ENCODE measurements at places on chromosomes 7 and 10.

GRCh38 chr7:18257711-18258110 lies 230.1 kb upstream of the PRPS1L1 start:
- DNase-seq: no peak

DNA sequence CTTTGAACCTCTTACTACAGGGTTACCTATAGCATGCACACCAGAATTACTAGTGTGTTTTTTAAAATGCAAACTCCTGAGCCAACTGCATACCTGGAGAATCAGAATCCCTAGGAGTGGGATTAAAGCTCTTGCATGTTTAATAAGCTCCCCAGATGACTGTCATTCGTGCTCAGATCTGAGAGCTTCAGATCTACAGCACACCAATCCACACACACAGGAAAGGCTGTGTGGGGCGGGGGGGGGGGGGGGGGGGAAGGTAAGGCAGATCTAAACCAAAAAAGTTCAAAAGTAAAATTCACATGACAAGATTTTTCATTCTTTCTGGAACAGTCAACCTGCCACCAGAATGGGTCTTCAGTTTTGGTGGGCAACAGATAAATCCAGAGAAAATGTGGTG lies 5.5 kb downstream of the FAM3C start:
- no peak for DNase-seq

DNA sequence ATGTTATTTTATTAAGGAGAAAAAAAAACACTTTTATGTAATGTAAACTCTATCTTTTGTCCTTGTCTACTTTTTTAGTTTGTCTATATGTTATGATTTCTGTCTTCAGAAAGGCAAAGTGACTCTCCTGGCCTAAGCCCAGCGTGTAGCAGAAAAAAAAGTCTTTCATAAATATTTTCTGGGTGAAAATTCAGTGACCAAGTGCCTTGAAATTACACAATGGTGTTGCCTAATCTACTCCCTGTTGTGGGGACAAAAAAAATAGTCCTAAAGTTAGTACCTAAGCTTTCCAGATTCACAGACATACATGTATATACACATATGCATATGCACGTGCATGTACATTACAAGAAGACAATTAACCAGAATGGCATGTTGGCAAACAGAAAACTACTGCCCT lies 1257.8 kb upstream of the SORCS1 start:
- DNase-seq: no peak

DNA sequence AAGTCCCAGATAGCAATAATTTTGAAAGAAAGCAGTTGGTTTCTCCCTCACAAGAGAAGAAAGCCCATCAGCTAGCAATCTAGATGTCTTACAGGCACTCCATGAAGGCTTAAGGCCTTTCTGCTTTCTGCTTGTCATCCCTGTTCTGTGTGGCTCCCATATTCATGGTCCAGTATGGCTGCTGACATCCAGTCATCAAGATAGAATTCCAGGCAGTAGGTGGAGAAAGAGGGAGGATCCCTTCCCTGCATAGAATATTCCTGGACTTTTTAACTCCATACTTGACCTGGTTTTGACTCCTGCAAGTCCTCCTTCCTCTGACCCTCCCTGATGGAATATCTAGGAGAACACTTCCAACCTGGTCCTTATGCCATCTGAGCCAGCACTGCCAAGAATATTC lies 389.9 kb upstream of the AKR1E2 start:
- no peak for DNase-seq

DNA sequence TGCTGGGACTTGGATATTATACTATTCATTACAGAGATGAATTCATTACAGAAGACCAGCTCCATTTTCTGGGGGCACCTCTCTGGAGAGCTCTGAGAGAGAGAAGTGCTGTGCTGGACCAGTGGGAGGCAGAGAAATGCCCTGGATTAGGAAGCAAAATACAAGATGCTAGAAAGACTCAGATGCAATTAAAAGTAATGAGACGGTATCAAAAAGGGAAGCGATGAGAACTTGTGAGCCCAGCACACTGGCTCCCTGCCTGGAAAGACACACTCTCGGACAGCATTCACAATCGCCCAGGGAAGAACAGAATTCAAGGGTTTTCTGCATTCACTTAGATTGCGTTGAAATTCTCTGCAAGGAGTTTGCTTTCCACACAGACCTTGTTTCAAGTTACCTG lies 3.5 kb upstream of the FRAT2 start:
- no peak for DNase-seq

DNA sequence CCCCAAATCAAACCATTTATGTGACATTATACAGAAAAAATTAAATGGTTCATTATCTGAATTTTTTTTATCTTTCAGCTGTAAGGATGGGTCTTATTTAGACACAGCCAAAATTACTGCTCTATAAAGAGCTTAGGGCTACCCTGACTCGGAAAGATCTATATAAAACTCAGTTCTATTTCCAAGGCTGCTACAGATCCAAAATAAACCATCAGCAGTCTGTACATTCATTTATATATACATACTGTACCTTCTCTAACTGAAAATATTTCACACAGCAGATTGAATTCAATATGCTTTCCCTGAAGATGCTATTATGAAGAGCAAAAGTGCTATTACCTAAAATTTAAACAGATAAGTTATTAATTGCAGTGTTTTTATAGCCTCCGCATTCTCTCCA lies 287.7 kb upstream of the MYO3A start:
- no peak for DNase-seq

DNA sequence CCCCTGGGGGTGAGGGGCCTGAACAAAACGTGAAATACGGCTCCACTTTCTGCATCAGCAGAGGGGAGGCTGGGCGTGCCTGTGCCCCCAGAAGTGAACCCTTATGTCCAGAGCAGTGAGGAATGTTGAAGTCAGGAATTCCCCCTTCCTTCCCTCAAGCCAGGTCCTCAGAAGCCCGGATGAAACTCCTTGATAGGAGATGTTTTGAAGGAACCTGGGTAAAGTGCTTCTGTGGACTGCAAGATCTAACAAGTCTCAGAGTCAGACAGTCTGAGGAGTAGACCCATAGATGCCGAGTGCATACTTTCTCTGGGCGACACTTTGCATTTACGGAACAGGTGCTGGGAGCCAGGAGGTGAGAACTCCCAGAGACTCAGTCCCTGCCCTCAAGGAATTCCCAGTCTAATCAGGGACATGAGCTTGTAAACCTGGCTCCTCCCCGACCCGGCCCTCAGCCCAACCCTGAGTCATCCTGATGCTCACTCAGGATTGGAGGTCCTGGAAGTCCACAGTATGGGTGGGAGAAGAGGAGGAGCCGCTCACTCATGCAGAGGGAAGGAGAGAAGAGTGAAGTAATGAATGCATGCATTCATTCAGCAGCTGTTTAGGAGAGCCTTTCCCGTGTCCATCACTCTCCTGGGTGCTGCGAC lies 179.5 kb upstream of the ITGB1 start:
- DNase-seq: no peak

DNA sequence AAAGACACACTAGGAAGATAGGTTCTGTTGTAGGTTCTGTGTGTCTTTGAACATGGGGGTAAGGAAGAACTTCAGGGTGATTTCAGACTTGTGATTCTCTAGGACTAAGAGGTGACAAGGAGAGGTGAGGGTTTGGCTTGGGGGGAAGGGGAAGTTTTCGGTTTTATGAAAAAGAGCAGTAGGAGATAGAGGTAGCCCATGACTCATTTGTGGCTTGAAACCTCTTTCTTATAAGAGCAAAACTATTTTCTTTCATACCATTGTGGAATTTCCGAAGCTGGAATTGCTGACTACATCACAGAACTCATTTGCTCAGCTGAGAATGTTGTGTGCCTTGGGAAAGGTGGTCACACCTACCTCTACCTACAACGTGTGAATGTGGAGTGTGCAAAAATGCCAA lies 39.6 kb upstream of the IKZF1 start:
- DNase-seq: no peak

DNA sequence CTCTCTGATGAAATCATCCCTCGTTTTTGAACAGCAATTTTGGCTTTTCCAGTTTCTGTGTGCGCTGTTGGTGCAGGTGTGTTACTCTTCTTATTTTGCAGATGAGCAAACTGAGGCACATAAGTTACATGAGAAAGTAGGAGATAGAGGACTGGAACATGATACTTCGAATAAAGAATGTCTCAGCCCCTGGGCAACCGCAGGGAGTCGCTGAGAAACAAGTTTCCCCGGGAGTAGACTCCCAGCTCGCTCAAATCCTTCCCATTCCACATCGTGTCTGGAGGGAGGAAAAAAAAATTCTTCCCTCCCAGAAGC lies 18.0 kb downstream of the MXI1 start:
- no peak for DNase-seq

DNA sequence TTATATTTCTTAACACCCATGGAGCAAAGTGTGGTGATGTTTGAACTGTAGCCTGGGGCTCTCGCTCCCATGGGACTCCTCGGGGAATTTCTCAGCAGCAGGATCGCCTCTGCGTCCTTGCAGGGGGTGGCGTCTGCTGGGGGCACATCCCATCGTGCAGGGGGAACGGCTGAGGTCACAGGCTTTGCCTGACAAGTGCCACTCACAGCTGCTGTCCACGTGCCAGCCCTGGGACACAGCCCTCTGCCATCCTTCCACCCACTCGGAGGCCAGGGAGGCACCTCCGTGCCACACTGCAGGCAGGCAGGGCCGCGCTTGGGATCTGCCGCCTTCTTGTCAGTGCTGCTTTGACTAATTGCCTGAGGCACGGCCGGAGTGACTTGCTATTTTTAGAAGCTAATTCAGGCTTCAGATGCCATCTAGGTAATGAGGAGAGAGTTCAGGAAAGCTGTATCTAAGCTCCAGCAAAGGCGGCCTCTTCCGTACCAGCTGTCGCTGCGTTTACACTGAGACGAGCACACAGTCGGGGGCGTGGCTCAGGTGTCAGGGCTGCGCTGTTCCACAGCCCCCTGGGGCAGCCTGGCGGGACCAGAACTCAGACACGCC lies 45.7 kb downstream of the PITRM1 start:
- DNase-seq: no peak

- DNase-seq: no peak
Observed at GRCh38 chr10:15321431-15322341, 49.4 kb downstream of the FAM171A1 start.
